ENCODE measurements at places on chromosomes 3 and 15.
A peak's percentile ranks its signal among the peaks of the same experiment; 100 is the strongest.

- no peak for DNase-seq
Observed at GRCh38 chr15:41394924-41395323, 7.4 kb downstream of the NDUFAF1 start.

- no peak for DNase-seq
Observed at GRCh38 chr3:46876313-46877300, 914 bp upstream of the PTH1R start.

DNA sequence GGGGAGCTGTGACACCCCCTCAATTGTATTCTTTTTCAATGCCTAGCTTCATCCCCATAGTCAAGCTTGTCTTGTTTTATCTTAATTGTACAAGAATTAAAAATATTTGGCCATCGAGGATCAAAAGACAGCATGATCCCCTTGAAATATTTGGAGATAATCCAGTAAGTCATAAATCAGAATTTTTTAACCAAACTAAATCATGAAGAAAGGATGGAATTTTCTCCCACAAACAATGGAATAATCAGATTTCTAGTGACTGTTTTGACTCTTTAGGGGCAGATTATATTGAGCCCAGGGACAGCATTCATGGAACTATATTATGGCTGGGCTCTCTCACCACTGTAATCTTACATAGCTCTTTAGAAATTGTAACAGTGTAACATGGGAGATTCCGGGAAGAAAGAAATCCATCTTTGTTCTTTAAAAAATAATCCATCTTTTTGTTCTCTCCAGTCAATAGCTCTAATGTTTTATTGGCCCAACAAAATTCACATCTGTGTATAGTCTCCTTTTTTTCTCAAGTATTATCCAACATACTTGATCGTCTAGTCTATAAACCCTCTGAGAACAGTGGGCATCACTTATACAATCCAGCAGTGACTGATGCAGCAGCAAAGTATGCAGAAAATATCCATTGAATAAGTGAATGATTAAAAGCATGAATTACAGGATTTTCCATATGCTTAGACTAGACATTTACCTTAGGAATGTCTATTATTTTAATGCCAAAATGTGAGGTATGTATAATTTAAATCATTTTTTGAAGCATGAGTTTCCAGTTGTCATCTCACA, 277.0 kb upstream of the PLSCR5 start:
- DNase-seq = no peak

- DNase-seq = peak; percentile 76
Observed at GRCh38 chr15:73873889-73874511, 636 bp downstream of the TBC1D21 start.

DNA sequence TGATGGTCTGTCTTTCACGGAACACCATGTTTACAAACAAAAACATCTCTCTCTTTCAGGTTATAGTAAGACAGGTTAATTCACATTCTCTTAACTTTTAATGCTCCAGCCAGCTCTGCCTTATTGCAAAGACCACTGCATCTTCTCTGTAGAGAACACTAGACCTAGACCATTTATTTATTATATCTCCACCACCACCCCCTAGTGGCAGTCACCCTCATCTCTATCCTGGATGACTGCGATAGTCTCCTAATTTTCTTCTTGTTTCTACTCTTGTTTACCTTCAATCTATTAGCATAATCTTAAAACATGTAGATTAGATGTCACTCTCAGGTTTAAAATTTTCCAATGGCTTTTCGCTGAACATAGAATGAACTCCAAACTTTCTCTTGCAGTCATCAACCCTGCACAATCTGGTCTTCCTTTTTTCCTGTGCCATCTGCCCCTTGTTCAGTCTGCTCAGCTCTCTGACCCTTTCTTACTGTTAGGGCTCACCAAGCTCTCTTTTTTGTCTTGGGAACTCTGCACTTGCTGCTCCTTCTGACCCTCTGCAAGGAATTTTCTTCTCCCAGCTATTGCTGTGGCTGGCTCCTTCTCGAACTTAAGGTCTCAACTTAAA, 155.6 kb downstream of the SQOR start:
- peak; percentile 72 for DNase-seq

DNA sequence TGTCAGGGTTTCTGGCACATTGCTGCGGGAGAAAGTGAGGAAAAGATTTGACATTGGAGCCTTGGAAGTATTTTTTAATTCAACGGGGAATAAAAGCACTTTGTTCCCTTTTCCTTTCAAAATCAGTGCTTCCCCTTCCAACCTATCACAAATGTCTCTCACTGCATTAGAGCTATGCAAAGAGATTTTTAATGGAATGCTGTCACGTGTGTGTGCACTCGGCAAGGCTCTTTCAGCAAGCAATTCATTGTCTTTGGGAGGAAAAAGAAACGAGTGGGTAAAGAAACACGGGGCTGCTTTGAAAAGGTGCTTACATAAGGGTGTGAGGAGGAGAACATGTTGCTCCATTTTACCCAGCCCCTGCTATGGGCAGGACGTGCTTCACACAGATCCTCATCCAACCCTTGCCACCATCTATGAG, 490.4 kb upstream of the PROK2 start:
- DNase-seq = no peak

GRCh38 chr3:102163039-102163817, 271.6 kb upstream of the ZPLD1 start:
- no peak for DNase-seq

GRCh38 chr15:92158426-92158825, 235.3 kb upstream of the ST8SIA2 start:
- no peak for DNase-seq

- DNase-seq = no peak
Observed at GRCh38 chr15:44101944-44102343, 93.1 kb downstream of the FRMD5 start.

GRCh38 chr15:61951949-61952348, 108.3 kb downstream of the VPS13C start:
- DNase-seq = no peak

- DNase-seq = no peak
Observed at GRCh38 chr3:58574106-58574505, 3.1 kb downstream of the FAM107A start.

DNA sequence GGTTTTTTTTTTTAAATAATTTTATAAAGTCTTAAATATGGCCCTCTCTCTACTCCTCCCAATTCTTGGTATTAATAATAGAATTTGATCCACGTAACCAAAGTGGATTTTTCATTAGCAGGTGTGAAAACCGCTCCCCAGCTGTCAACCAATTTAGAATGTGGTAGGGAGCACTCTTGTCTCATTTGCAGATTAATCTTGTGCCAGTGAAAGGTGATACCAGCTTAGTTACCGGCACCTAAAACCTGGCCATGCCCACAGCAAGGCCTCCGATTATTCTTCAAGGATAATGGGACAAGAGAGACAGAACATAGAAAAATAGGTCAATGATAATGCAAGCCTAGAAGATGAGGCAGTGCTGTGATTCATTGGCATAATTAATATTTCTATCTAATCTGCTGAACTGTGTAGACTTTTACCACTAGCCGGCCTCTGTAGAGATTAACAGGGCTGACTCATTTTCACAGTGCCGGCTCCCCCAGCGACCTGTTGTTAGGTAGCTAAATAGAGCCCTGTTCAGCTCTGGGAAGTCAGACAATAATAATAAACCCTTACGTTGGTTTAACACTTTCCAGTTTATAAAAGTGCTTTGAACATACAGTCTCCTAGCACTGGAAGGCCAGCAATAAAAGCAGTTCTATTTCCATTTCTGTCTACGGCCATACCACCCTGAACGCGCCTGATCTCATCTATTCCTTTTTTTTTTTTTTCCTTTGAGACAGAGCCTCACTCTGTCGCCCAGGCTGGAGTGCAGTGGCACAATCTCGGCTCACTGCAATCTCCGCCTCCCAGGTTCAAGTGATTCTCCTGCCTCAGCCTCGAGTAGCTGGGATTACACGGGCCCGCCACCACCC, 102.9 kb downstream of the SHQ1 start:
- no peak for DNase-seq

- no peak for DNase-seq
Observed at GRCh38 chr15:55389264-55389607, 18.9 kb downstream of the CCPG1 start.

All from NAMALWA (cell line).